ENCODE measurements at places on chromosomes 3 and 15.

DNA sequence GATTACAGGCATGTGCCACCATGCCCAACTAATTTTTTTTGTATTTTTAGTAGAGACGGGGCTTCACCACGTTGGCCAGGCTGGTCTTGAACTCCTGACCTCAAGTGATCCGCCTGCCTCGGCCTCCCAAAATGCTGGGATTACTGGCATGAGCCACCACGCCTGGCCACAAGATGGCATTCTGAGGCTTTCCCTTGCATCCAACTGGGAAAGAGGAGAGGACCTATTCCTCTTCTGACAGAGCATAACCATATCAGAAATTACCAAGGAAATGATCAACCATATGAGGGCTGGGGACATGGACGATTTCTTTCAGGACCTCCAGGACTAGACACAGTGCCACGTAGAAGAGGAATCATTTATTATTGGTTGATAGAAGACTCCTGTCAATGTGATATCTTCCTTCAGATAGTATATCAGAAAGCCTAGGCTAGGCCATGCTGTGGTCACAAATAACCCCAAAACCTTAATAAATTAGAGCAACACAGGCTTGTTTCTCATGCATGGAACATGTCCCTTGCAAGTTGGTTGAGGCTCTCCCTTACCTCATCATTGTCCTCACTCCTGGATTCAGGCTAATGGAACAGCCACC, 372.3 kb upstream of the IL12A start:
- peak; percentile 53 for DNase-seq

DNA sequence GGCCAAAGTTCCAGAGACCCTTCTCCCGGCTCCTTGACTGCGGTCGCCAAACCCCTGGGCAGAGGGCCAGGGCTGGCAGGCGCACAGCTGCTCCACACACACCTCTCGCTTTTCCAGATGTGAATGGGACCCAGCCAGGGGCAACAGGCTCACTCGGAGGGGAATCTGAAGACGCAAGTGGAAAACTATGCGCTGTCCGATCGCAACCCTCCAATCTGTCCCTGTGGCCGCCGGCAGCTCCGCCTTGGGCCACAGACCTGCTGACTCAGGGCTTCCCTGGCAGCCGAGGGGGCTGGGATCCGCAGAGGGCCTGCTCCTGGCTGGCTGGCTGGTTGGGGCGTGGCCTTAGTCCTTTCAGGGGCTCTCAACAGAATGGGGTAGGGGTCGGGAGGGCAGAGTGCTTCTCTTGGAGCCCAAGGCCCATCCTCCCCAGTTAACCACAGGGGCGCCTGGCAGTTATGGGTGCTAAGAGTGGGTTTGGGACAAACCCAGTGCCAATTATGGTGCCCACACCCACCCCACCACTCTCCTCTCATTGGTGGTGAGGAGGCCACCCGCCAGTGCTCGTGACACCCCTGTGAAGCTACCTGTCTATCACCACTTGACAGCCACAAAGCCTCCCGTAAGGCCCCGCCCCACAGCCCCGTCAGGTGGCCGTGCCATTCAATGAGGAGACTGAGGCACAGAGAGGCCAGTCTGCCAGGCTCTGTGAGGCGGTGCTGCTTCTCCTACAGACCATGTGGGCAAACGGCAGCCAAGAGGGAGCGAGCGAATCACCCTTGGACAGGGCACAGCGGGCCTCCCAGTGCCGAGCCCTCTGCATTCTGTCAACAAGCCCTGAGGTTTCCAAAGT, 53.8 kb downstream of the IQSEC1 start:
- DNase-seq = peak; percentile 72

DNA sequence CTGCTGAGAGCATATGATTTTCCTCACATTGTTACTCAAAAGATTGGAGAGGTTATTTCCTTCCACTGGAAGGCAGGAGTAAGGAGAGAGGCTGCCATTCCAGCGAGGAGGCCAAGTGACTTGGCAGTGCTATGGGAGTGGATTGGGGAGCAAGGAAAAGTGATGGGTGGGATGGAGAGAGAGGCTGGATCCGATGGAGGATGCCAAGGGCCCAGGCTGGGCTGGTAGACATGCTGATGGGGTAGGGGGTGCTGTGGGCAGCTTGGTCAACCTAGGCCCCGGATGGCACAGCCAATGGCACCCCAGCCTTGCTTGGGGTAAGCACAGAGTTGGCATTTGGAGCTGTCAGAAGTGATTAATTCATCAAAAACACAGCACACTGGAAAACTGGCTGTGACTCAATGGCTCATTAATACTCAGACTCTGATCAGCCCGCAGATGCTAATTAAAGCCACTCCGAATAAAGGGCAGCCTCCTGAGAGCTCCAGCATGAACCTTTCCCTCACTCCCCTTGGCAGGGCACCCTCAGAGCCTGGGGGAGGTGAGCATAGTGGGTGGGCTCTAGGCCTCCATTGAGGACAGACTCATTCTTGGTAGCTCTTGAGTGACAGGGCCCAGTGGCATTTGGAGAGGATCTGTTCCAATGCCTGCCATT, 22.1 kb upstream of the SLC6A1 start:
- DNase-seq = no peak

- DNase-seq = no peak
Observed at GRCh38 chr3:194460566-194460965, 26.2 kb downstream of the ATP13A3 start.

GRCh38 chr3:31839144-31839917, 141.7 kb downstream of the OSBPL10 start:
- DNase-seq = no peak

DNA sequence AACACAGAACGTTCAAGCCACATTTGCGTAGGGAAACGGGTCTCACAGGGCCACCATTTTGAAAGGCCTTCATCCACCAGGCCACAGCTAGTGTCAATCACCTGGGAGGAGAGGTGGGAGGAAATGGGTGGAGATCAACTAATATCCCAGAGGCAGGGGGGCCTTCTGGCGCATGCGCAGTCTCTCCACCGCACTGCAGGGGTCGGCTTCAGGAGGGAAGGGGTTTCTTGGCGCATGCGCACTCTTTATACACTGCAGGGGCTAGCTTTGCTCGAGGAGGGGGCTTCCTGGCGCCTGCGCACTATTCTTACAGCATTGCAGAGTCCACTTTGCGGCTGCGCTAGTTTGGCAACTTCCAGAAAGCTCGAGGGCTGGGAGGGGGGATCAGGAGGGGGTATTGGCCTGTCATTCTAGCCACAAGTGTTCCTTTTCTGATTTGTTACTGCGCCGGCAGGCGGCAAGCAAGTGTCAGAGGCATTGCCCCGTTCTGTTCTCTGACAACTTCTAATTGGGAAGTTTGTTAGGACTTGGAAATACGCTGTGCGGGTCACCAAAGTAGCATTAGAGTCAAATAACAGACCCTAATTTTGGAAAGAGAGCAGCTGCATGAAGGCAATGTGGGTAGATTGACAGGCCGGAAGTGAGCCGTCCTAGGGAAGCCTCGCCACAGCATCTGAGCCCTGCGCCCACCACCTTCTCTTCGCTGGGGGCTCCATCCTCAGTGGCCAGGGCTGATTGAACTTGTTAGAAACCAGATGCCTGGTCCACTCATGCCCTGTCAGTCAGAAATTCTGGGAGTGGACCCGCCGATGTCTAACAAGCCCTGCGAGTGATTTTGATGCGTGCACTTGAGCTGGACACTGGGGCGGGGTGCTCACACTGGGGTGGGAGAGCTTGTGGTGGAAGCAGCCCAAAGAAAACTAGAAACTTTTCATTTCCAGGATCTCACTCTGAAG, 173.5 kb upstream of the NDN start:
- no peak for DNase-seq

GRCh38 chr3:49316696-49317457, 23.0 kb downstream of the USP4 start:
- no peak for DNase-seq

- no peak for DNase-seq
Observed at GRCh38 chr3:14001136-14001535, 121.3 kb upstream of the WNT7A start.

DNA sequence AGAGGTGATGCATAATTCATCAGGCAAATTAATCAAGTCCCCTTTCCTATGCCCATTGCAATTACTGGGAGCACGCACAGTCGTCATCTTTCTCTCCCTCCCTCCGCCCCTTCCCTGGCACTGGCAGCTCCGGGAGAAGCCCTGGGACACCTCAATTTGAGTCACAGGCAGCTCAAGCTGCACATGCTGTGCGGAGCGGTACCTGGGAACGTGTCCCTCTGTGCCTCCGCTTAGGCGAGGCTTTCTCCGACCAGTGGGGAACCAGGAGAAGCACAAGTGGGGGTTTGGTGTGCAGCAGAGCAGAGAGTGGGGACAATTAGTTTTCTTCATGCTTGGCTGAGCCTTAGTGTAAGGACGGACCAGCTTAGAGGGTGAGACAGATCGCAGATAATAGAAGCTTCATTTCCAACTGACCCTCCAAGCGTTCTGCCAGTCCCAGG, 88.3 kb downstream of the SOX14 start:
- no peak for DNase-seq

- DNase-seq = no peak
Observed at GRCh38 chr15:65207280-65207840, 3.9 kb downstream of the CILP start.

- peak; percentile 71 for DNase-seq
Observed at GRCh38 chr15:76199106-76200082, 111.9 kb downstream of the ETFA start.
